ENCODE measurements at places on chromosomes 2 and 18.

GRCh38 chr2:15954761-15955160 is 14.4 kb downstream of the MYCN start:
- DNase-seq, result no peak

GRCh38 chr2:74314107-74314506 is 29.1 kb downstream of the SLC4A5 start:
- no peak for DNase-seq

DNA sequence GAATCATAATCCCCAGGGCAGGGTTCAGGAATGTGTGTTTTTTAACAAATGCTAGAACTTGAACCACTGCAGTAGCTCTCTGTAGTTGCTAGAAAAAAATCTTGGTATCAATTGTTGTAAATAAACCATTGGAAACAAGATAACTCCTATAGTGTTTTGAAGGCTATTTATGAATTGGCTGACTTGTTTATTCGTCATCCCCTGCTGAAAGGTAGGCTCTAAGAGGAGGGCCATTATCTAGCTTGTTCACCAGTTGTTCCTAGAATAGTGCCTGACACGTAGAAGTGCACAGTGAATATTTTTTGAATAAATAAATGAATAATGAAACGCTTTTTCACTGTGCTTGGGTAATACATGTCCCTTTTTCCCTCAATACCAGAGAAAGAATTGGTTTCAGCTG is 211.4 kb downstream of the BABAM2 start:
- no peak for DNase-seq

GRCh38 chr2:172931918-172932520 is 143.6 kb upstream of the MAP3K20 start:
- peak; percentile 73 for DNase-seq

DNA sequence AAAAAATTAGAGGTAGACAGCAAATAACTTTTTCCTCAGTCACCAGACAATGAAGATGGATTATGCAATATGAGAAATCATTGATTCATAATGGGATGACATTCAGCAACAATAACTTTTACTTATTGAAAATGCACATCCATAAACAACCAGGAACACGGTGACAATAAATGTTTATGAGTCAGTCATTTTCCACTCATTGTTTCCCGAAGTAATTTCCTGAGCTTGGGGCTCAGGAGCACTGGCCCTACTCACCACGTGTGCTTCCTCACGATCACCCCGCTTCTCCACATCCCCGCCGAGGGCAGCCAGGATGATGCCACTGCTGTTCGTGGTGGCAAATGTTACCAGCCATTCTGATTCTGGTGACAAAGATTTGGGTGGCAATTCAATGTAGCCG is 156.3 kb downstream of the LAMA1 start:
- no peak for DNase-seq

GRCh38 chr2:11835403-11835802 is 89.0 kb downstream of the LPIN1 start:
- DNase-seq, result no peak

DNA sequence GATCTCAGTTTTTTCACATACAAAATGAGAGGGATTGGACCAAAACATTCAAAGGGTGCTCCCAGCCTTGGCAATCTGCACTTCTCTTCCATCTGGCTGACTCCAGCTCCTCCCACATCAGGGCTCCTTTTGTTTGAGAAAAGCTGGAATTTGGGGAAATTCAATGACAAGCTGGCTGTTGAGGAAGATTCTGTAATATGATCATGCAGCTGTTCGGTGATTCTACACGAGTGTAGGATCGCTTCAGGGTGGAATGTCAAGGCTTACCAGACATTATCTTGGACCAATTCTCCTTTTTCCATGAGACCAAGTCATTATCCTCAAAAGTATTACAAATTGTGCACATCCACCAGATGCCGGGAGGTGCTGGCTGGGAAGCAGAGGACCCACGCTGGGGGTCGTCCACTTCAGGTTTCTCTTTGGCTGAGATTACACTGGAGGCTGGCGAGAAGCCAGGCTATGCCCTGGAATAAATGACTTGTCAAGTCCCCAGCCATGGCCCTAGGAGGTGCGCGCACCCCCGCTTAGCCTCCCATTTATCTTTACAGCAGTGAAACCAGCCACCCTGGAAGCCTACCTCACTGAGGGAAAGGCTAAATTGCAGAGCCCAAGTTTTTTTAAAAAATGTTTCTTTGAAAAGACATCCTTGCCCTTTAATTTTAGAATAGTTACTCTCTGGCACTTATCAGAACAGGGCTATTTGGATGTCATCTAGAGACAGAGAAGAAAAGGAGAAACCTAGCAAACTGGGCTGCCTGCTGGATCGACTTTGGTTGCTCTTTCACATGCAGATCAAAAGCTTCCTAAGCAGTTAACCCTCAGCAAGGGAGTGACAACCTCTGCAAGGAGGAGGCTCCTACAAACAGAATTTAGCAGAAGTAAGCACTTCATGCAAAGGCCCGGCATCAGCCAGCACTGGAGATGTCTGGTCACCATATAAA is 42.5 kb upstream of the LCLAT1 start:
- no peak for DNase-seq

DNA sequence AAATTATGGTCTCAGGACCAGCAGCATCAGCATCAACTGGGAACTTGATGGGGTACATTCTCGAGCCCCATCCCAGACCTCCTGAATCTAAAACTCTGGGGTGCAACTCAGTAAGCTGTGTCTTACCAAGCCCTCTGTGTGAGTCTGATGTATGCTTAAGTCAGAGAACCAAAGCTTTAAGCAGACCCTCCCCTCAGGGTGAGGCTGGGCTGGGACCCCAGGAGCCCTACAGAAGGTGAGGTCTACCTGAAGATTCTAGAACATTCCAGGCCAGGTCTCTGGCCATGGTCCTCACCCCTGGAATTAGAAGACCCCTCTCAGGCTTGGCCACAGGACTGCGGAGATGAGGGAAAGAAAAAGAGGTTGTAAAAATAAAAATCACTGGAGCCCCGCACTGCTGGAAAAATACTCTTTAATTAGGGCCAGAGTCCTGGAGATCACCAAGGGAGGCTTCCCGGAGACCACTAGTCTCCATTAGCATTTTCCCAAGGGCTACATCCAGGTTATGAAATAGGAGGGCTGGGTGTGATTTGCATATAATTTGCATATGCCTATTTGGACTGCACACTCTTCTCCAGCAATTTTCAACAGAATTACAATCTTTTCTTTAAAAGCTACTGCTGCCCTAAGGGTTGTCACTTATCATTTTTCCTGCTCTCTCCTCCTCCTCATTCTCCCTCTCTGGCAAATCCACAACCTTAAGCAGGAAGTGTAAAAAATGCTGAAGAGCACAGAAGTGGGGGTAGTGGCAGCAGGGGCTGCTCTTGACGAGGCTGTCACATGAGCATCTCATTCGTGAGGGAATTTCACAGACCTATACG is 100.2 kb downstream of the ZBTB7C start:
- no peak for DNase-seq

GRCh38 chr2:20781656-20782265 is 41.1 kb downstream of the LDAH start:
- peak; percentile 37 for DNase-seq

GRCh38 chr2:217652761-217653639 is 349.8 kb downstream of the TNS1 start:
- DNase-seq, result peak; percentile 86

DNA sequence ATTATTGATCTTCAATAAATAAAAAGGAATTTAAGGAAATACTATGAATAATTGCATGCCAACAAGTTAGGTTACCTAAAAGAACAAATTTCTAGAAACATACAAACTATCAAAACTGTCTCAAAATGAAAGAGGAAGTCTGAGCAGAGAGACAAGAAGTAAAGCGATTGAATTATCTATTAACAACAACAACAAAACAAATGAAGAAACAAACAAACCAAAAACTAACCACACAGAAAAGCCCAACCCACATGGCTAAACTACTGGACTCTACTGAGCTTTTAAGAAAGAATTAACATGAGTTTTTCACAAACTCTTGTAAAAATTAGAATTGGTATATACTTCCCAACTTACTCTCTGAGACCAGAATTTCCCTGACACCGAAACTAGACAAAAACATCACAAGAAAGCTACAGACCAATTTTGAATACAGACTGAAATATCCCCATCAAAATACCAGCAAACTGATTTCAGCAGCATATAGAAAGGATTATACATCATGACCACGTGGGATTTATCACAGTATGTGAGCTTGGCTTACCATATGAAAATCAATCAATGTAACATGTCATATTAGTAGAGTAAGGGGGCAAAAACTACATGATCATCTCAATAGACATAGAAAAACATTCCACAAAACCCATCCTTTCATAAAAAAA is 16.6 kb upstream of the GALNT1 start:
- peak; percentile 32 for DNase-seq

DNA sequence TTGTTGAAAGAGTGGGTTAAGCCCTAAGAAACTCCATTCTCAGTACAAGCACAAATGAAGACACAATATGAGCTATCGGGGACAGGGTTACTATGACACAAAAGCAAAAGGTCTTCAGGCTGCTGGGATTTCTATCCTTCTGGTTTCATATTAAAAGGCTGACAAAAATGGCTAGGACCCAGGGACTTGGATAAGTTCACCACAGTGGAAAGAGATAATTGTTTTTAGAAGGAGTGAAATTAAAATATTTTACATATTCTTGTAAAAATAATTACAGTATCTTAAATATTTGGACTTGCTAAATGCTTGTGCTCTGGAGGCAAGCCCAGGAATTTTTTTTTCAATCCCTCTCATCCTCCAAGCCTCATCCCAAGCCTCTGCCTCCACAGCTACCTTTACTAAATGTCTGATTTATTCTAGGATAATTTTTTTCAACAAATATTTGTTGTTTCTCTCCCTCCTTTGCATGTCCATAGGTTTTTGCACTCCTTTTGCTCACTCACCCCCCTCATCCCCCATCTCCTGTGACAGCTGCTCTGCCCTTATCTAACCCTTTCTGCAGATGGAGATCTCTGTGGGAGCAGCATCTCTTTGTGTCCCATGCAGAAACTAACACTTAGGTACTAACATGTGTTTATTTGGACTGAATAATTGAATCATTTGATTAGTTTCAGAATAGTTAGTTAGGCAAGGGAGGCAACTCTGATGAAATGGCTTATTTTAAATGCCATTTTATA is 47.8 kb upstream of the NABP1 start:
- DNase-seq, result no peak

DNA sequence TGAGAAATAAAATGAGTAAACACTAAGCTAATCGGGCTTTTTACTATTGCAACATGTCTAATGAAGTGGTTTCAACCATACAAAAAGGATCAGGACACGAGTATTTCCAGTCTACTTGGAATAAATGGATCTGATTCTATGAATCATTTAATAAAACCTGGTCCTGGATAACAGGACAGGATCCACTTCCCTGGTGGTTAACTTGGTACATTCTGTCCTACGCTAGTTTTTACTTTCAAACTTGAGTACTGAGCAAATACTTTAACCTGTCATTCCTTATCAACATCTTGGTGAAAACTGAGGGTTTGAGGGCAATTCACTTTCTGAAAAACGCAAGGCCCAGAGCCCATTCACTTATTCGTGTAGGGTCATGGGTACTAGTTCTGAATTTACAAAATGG is 33.5 kb downstream of the CHST10 start:
- DNase-seq, result no peak

DNA sequence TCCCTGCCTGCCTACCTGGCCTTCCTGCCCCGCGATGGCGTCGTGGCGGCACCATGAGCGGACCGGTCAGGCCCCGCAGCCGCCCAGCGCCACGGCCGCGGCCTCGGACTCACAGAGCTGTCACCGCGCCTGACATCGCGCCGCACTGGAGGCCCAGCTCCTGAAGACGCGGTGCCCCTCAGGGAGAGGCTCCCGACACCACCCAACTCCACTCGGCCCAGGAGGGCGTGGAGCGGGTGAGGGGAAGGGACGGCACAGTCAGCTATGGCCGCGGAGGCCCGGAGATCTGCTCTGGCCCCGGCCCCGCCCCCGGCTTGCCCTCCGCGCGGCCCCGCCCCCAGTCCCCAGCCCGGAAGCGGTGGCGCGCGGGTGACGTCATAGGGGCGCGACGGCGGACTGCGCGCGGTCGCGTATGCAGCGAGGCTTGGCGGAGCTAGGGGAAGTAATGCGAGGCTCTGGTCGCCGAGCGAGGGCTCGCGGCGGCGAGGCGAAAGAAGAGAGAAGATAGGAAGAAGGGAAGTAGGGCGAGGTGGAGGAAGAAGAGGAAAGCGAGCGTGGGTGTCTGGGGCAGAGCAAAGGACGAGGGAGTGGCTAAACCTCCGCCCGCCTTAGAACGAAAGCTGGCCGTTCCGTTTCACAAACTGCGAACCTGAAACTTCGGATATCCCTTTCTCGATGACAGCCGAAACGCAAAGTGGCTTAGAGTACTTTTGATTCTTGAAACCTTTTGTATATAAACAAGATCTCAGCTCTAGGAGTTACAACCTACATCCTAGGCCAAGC is at the start of gene SLC35F5:
SLC35F5 (minus strand) TSS at position 288 of the 783 bp plus-strand sequence; CDS start at position 55, 233 bp downstream.
- DNase-seq, result peak; percentile 97

- DNase-seq, result no peak
These were observed 240.1 kb upstream of the MEX3C start for GRCh38 chr18:51437280-51438271.

- DNase-seq, result no peak
These were observed 51.3 kb downstream of the LIPG start for GRCh38 chr18:49613141-49613640.

DNA sequence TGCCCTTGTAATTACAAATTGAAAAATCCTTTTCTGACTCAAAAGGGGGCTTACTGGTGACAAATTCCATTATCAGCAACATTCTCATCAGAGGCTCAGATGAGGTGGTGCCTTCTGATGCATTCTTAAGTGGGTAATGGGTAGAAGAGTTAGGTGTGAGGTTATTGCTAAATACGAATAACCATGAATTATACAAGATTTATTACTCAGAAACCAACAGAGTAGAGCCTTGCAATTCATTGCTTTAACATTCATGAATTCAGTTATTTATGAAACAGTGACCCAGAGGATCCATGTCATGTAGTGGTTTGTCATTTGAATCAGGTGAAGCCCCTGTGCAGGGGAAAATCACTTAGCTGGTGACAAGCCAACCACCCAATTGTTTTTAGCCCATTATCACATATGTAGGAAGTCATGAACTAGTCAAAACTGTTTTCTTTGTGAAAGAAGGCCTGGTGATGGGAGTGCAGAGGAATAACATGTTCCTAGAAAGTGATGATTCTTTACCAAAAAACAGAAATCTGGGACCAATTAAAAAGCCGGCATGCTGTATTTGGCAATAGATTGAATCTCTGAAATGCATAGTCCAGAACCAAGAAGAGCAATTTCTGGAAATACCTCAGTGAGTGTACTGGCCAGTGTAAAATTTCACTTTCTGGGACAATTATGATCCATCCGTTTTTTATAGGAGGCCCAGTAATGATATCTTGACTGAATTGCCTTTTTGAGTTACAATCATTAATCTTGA is 70.2 kb downstream of the CRIM1 start:
- DNase-seq, result no peak

GRCh38 chr2:134246154-134246874 is 7.6 kb upstream of the MGAT5 start:
- DNase-seq, result no peak

- DNase-seq, result no peak
These were observed 2.9 kb downstream of the HOXD11 start for GRCh38 chr2:176109946-176110345.

DNA sequence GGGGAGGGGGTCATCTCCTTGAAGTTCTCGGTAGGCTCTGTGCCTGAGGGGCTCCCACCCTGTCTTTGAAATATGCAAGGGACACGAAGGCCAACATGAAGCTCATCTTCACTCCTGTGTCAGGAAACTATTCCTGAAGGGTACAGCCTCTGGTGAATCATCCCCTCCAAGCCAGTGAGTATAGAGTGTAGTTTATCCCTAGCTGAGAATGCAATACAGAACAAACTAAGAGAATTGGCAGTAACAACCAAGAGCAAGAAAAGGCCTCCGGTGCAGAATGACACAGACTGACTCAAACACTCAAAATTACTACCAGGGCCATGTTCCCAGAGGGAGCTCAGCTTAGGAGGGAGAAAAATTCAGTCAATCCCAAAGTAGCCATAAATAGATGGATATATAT is 413.3 kb downstream of the BCL11A start:
- DNase-seq, result no peak
